ENCODE measurements at places on chromosomes 1 and 21.

- no peak for DNase-seq
Observed at GRCh38 chr1:229148743-229149142, 122.2 kb upstream of the RAB4A start.

- DNase-seq: no peak
Observed at GRCh38 chr21:44464351-44464750, 9.0 kb downstream of the LRRC3 start.

DNA sequence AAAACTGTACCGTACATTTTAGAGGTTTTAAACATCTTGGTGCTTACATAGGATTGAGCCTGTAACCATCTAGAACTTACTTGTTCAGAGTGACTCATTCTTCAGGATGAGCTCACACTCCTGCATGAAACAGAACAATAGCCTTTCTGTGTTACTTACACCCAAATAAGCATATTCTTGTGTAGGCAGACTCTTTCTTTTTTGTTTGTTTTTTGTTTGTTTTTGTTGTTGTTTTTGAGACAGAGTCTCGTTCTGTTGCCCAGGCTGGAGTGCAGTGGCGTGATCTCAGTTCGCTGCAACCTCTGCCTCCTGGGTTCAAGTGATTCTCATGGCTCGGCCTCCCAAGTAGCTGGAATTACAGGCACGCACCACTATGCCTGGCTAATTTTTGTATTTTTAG is 3.8 kb upstream of the CA6 start:
- DNase-seq: no peak

- DNase-seq: no peak
Observed at GRCh38 chr1:199780948-199781670, 246.4 kb upstream of the NR5A2 start.

- DNase-seq: no peak
Observed at GRCh38 chr1:229199261-229200243, 71.4 kb upstream of the RAB4A start.

DNA sequence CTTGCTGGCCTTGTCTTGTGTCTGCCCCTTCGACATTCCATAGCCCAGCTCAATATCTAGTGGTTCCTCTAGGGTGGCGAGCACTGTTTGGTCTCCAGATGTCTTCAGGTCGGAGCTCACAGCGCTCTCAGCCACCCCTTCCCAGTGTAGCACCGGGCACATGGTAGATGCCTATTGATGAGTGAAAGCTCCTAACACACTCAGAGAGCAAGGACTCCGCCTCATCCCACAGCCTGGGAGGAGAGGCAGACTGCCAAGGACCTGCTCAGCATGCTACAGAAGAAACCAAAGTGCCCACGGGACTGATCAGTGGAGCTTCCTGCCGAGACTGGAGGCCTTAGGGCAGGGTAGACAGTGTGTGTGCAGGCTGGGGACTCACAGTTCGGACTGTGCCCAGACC is 10.9 kb downstream of the PCSK9 start:
- DNase-seq: no peak

GRCh38 chr1:111507411-111508201 is 4.2 kb upstream of the ADORA3 start:
- peak; percentile 93 for DNase-seq

GRCh38 chr1:21874778-21875547 is 62.1 kb downstream of the HSPG2 start:
- no peak for DNase-seq

Measured in endodermal cell (in vitro differentiated cells).